H9 (cell line): ENCODE measurements at places on chromosomes 1 and 21. TPM values are rescaled to one million over a fixed set of nuclear protein-coding genes. Genes with fewer than 3 reads are reported as not detected.
A peak's percentile ranks its signal among the peaks of the same experiment; 100 is the strongest.

DNA sequence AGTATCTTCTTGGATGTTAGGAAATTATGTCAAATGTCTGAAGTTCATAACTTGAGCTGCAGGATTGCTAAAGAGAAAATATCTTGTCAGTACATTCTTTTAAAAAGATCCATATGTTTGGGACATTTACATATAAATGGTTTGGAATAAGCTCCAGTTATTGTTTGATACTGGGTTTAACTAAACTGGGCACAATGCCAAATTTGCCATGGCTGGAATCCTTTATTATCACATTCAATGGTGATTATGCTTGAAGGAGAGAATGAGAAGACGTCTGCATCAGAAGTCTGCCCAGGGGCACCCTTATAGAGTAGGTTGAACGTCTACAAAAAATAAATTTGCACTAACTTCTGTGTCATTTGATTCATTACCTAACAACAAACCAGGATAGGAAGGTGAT is 652.5 kb downstream of the AMY1C start:
- no peak overlapping the region for H3K27ac ChIP-seq
- H3K4me1 ChIP-seq: no peaks in the 10 kb centered on the region
- no peaks in the 10 kb centered on the region for H3K36me3 ChIP-seq
- H3K27me3 ChIP-seq: no peaks in the 10 kb centered on the region
- H3K4me3 ChIP-seq: no peak overlapping the region

Gene TMEM63A
- 75.7 and 80.7 TPM in 2 replicates for total RNA-seq

DNA sequence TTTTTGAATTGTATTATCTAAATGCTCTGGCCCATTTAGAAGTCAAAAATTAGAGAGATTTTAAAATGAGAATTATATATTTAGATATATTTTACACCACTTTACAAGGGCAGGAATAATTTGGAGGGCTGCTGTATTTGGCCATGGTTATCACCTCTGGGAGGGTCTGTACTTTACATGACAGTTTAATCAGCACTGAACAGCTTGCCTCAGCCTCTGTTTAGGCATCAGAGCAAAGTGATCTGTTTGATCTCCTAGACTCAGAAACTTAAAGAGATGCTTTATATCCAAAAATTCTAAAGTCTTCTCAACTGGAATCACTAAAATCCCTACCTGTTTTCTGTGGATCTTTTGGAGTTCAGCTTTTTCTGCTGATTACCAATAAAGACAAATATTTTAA is 5.4 kb upstream of the SPTA1 start:
- no peaks in the 10 kb centered on the region for H3K4me1 ChIP-seq
- no peaks in the 10 kb centered on the region for H3K27me3 ChIP-seq
- H3K4me3 ChIP-seq: no peak overlapping the region
- H3K36me3 ChIP-seq: no peaks in the 10 kb centered on the region
- no peak overlapping the region for H3K27ac ChIP-seq

DNA sequence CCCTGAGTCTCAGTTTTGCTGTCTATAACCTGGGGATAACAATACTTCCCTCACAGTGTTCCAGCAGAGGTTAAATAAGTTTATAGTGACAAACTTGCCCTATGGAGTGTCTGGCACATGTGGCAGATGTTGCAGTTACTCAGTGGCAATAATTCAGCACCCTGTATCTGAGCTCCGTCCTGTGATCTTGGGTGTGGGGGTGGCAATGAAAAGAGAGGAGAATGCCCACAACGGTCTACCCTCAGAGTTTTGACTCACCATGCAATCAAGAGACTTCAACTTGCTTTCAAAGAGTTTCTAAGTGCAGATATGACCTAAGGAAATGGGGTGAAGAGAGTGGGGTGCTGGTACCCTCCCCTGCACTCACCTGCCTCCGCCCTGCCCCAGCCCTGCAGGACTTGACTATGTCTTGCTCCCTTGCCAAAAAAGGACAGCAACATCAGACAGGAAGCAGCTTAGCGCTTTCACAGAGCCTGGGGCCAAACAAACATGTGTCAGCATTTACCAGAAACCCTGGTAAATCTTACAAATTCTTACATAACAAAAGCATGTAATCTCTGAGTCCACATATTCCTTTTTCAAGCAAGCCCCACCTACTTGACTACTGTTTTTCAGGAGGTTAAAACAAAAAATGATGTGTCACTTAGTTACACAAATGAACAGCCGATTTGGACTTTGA is 185.1 kb upstream of the CAMK1G start:
- H3K27ac ChIP-seq: no peak overlapping the region
- H3K36me3 ChIP-seq: no peaks in the 10 kb centered on the region
- DNase-seq: peak; percentile 52
- H3K4me1 ChIP-seq: peaks cover 5% of the 10 kb centered on the region
- H3K4me3 ChIP-seq: no peak overlapping the region

Gene TTC39A
- 7.7 and 9.1 TPM in 2 replicates for total RNA-seq

GRCh38 chr1:80349218-80349617 is 1342.7 kb upstream of the ADGRL4 start:
- H3K4me3 ChIP-seq: no peak overlapping the region
- no peaks in the 10 kb centered on the region for H3K27me3 ChIP-seq
- peak; percentile 42 for DNase-seq
- no peaks in the 10 kb centered on the region; the same call in 1 of the 2 replicates for H3K4me1 ChIP-seq

DNA sequence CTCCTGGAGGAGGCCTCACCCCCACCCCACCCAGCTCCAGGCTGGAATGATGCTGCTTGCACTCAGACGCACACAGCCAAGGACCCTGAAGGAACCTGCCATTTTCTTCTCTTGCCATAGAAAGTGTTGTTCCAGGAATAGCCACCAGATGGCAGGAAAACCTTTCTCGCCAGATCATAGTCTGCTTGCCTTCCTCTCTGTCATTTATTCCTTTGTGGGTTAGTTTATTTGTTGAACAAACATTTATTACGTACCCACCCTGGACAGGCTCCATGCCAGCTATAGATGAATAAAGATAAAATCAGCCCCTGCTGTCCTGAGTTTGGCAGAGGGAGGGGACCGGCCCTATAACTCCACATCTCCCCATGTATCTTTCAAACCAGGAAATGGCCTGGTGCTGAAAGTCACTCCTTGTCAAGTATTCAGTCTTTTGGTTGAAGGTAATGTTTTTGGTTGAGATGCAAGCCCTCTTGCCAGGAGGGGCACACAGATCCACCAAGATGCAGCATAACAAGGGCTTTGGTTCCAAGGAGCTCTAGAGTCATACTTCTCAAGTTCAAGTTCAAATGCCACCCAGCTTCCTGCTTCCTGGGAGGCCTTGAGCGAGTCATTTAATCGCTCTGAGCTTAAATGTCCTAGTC is 7.0 kb upstream of the KCNC4 start:
- H3K4me3 ChIP-seq: no peak overlapping the region
- DNase-seq: peak; percentile 66
- no peaks in the 10 kb centered on the region for H3K27me3 ChIP-seq

GRCh38 chr1:44146536-44147361 is 5.3 kb upstream of the KLF18 start:
- no peaks in the 10 kb centered on the region for H3K27me3 ChIP-seq
- no peak overlapping the region for H3K4me3 ChIP-seq
- DNase-seq: peak; percentile 42
- H3K27ac ChIP-seq: no peak overlapping the region
- 0 out of 2 replicates have a peak, but pooled peaks cover 3% of the 10 kb centered on the region for H3K4me1 ChIP-seq

- H3K4me3 ChIP-seq: no peak overlapping the region
- DNase-seq: no peak
- H3K27me3 ChIP-seq: no peaks in the 10 kb centered on the region
- H3K4me1 ChIP-seq: no peaks in the 10 kb centered on the region
- no peak overlapping the region for H3K27ac ChIP-seq
- H3K36me3 ChIP-seq: no peaks in the 10 kb centered on the region
Observed at GRCh38 chr1:3188150-3188971, 119.4 kb downstream of the PRDM16 start.

GRCh38 chr21:21018821-21019220 is 20.6 kb downstream of the NCAM2 start:
- no peak overlapping the region for H3K27ac ChIP-seq
- H3K36me3 ChIP-seq: peaks cover 2% of the 10 kb centered on the region; the same call in 2 of the 3 replicates
- no peak for DNase-seq
- H3K4me3 ChIP-seq: no peak overlapping the region
- peaks cover 3% of the 10 kb centered on the region; the same call in 1 of the 2 replicates for H3K4me1 ChIP-seq

- no peak overlapping the region for H3K27ac ChIP-seq
- 0 out of 2 replicates have a peak, but pooled peaks cover 2% of the 10 kb centered on the region for H3K4me1 ChIP-seq
- no peak for DNase-seq
- H3K36me3 ChIP-seq: no peaks in the 10 kb centered on the region
Observed at GRCh38 chr1:58738876-58739275, 39.0 kb upstream of the MYSM1 start.

Gene CD5L
- total RNA-seq: not detected in 2 replicates

DNA sequence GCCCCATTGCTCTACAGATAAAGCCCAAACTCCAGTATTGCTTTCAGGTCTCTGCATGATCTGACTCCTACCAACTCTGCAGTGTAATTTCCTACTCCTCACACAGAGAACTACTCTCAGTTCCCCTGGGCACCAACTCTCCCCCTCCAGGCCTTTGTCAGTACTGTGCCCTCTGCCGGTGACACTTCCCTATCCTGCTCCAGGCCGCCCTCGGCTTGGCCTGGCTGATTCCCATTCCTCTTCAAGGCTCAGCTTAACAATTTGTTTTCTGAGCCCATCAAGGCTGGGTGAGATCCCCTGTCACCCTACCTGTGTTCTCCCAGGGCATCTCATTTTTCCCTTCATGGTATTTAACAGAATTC is 2.6 kb downstream of the SLAMF8 start:
- DNase-seq: peak; percentile 74
- H3K27ac ChIP-seq: no peak overlapping the region
- H3K36me3 ChIP-seq: no peaks in the 10 kb centered on the region
- no peaks in the 10 kb centered on the region for H3K4me1 ChIP-seq
- H3K27me3 ChIP-seq: no peaks in the 10 kb centered on the region

DNA sequence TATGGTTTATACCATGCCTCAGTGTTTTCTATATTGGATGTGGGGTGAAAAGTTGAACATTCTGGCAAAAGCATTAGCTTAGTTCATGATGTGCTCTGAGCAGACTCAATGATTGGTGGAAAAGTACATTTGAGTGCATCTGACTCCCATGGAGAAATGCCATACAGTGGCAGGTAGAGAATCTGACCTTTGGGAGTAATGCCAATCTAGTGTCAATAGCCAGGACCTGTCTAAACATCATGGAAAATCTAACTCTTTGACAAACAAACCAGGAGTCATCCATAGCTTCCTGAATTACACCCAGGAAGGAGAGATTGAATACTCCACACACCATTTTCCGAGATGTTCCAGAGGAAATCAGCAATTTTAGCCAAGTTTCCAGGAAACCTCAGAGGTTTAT is 51.0 kb downstream of the XCL1 start:
- H3K27ac ChIP-seq: no peak overlapping the region
- DNase-seq: no peak
- H3K27me3 ChIP-seq: no peaks in the 10 kb centered on the region
- H3K4me1 ChIP-seq: no peaks in the 10 kb centered on the region

Gene GRIK1
- total RNA-seq: not detected in 2 replicates

Gene UBQLN4
- total RNA-seq: 45.6 and 49.4 TPM in 2 replicates

GRCh38 chr21:20404915-20405314 is 593.3 kb upstream of the NCAM2 start:
- no peak overlapping the region for H3K4me3 ChIP-seq
- H3K27me3 ChIP-seq: no peaks in the 10 kb centered on the region
- peak; percentile 39 for DNase-seq

Gene PRRC2C
- 256 and 267 TPM in 2 replicates for total RNA-seq

DNA sequence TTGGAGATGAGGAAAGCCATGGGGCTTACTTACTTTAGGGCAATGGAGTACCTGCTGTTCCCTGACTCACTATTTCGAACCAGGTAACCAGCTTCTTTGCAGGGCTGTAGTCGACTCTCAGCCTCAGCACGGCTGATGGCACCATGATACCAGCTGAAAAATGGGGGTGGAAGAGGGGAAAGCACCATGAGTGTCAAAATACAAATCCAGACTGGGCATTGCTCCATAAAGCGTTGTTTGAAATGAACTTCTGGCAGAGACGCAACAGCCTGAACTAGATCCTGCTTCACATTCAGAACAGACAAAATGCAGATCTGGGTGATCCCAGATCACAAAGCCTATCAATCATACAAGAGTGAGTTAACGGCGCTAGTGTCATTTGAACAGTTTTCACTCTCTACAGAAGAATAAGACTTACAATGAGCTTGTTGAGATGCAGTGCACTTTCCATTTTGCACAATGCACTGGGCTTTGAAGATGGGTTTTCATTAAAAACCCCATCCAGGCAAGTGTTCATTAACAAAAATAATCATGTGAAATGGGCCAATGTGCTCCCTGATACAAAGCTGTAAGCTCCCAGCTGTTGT is 16.0 kb upstream of the TDRD10 start:
- no peaks in the 10 kb centered on the region for H3K36me3 ChIP-seq
- no peaks in the 10 kb centered on the region for H3K4me1 ChIP-seq
- H3K27me3 ChIP-seq: no peaks in the 10 kb centered on the region; the same call in 1 of the 2 replicates
- H3K4me3 ChIP-seq: no peak overlapping the region
- no peak for DNase-seq
- H3K27ac ChIP-seq: no peak overlapping the region

DNA sequence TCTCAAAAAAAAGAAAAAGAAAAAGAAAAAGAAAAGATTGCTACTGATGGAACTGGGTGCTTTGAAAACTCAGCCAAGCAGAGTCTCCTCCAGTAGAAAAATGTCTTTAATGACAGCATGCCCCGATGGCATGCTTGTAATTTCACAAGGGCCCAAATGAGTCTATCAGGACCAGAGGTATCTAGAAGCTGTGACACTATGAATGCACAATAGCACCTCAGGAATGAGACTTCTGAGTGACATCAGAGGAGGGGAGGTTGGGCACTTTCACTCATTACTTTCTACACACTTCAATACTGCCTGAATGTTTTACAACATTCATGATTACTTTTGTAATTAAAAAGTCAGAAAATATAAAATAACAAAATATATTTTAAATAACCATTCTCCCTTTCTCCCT is 15.1 kb upstream of the CD58 start:
- H3K27me3 ChIP-seq: no peaks in the 10 kb centered on the region
- no peaks in the 10 kb centered on the region for H3K4me1 ChIP-seq
- H3K4me3 ChIP-seq: no peak overlapping the region
- peaks cover 11% of the 10 kb centered on the region; the same call in 2 of the 3 replicates for H3K36me3 ChIP-seq
- no peak overlapping the region for H3K27ac ChIP-seq

DNA sequence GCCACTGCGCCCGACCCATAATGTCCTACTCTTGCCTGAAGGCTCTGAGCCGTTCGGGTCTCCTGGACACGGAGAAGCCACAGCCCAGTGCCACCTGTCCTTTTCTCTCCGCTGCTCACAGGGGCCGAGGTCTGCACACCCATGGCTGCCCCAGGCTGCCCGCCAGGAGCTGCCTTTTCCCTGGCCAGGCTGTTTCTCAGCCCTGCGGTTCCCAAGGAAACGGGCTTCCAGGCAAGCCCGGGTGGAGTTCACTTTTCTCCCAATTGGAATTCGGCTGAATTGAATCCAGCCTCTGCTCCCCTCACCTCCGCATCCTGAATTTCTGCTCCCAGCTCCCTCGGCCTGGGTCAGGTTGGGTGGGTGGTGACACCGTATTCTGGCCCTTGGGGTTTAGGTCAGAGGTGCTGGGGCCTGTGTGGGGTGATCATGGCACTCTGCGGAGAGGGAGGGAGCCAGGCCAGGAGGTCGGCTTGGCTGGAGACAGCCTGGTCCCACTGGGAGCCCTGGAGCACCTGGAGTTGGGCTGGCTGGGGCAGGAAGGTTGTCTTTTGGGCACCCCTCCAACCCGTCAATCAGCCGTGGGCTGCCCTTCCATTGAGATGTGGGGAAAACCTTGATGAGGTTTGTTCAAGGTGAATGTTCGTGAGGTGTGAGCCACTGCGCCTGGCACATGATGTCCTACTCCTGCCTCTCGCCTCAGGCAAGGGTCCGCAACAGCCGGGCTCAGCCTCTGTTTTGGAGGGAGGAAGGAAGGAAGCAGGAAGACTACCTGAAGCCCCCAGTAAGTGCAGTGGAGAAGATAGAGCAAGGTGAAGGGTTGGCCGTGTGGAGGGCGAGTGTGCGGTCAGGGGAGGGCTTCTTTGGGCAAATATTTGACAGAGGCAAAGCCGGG is 25.1 kb downstream of the RRP1 start:
- H3K27me3 ChIP-seq: no peaks in the 10 kb centered on the region
- DNase-seq: peak; percentile 55
- peaks cover 2% of the 10 kb centered on the region; the same call in 2 of the 3 replicates for H3K36me3 ChIP-seq
- no peaks in the 10 kb centered on the region for H3K4me1 ChIP-seq
- no peak overlapping the region for H3K27ac ChIP-seq
